HepG2 (cell line): ENCODE measurements at places on chromosomes 5 and 9. TPM values are rescaled to one million over a fixed set of nuclear protein-coding genes. Genes with fewer than 3 reads are reported as not detected.
A peak's percentile ranks its signal among the peaks of the same experiment; 100 is the strongest.

DNA sequence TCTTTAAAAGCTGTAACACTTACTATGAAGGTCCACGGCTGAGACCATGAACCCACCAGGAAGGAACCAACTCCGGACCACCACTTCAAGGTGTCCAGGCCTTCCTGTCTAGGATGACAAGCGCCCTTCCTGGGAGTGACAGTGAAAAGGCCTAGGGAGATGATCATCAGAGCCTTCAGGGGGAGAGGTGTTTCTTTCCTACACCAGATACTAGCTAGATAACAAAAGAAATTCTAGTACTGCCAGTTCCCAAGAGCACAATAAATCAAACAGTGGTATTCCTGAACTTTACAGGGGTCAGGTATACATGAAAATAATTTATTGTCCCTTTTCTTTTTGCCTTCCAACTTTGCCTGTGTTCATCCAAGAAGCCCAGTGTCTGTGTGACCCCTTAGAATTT is 94.2 kb upstream of the NFIL3 start:
- no peak for DNase-seq

- DNase-seq: peak; percentile 7
Measured at GRCh38 chr5:88690409-88691229, 192.4 kb downstream of the MEF2C start.

Gene BASP1
- not detected in 2 replicates for total RNA-seq

Gene DMGDH
- 4.6 and 7.9 TPM in 2 replicates for total RNA-seq

Gene CMBL
- 11.5 and 19.6 TPM in 2 replicates for total RNA-seq

DNA sequence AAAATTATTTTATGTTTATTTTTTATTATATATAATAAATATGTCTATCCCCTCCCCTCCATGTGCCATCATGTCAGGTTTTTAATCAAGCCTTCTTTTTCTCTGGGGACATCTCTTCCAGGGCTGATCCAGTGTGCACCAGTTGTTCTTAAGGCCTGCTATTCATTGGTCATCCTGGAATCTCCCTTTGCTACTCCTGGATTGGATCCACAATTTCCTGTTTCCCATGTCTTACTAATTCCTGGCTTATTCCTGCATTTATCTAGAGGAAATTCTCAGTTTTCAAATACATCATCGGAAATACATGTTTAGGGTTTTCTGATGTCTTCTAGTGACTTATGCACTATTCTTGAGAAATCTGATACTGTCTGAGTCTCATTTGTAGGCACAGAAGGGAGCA is 56.8 kb downstream of the ANGPTL2 start:
- no peak for DNase-seq

- no peak for DNase-seq
Measured at GRCh38 chr5:95895771-95896170, 65.9 kb downstream of the ELL2 start.

DNA sequence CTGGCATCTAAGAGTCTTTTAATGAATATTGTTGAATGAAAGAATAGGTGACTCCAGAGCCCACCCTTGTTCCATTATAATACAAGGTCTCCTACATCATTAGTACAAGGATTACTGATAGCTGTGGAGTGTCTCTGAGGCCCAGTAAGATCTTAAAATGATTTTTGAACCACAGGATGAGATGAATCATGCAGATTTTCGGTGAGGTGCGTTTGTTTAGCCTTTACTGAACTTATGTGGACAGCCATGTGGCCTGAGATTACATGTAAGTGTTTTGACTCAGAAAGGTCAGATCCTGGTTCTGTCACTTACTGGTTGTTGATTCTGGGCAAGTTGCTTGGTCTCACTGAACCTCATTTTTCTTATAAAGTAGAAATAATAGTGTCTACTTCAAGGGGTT is 21.6 kb downstream of the NFX1 start:
- DNase-seq: no peak

GRCh38 chr5:42143361-42143760 is 218.3 kb downstream of the FBXO4 start:
- no peak for DNase-seq
